Nucleus accumbens (tissue), 56 donors: ENCODE measurements at places on chromosomes 2 and 18.
A peak's percentile ranks its signal among the peaks of the same experiment; 100 is the strongest.

- DNase-seq: no peak
These were observed 67.3 kb downstream of the KYNU start for GRCh38 chr2:142944721-142945120.

DNA sequence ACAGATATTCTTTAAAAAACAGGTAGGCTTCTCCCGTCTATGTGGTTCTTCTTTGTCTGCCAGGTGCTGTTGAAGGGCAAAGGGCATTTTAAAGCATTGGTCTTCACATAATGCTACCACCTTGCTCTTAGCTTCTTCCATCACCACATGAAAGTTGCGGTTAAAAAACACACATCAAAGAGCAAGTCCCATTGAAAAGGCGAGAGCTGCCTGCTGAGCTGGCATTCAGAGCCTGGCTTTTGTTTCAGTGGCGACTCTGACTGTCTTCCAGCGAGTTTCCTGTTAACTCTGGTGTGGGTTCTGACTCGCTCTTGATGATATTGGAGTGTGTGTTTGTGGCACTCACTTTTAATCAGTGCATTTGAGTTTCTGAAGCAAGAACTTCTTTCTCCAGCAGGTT is 624.9 kb upstream of the FANCL start:
- DNase-seq: no peak

DNA sequence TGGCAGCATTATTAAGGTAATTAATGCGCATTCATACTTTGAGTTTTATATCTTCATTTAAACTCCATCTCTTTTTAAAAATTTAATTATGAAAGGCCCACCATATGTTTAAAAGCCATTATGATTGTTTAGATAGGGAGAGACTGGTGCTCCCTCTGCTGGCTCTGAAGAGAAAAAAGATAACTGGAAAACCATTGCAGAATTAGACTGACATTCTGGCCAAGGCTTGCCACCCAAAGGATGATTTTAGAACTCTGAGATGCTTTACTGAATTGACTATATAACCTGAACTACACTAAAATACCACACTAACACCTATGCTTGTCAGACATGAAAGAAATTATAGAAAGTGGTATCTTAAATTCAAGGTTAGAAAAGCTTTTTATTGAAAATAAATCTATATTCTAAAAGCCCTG is 127.6 kb upstream of the SPOPL start:
- no peak for DNase-seq

- peak; percentile 58 for DNase-seq
These were observed 263.8 kb downstream of the PHLPP1 start for GRCh38 chr18:62979176-62979575.

DNA sequence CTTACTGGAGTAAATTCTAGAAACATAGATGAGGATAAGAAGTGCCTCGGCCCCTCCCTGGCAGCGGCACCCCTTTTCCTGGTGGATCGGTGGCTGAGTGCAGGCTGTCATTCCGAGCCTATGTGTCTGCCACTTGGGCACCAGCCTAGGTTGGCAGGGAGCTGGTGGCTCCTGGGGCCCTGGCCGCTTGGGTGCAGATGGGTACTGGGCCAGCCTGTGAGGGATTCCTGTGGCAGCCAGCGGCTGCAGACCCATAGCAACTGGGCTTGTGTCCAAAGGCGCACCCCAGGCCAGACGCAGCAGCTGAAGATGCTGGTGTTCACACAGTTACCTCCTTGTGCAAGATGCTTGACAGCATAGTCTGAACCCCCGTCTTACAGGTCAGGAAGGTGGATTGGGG is 2.8 kb downstream of the SNORC start:
- no peak for DNase-seq

DNA sequence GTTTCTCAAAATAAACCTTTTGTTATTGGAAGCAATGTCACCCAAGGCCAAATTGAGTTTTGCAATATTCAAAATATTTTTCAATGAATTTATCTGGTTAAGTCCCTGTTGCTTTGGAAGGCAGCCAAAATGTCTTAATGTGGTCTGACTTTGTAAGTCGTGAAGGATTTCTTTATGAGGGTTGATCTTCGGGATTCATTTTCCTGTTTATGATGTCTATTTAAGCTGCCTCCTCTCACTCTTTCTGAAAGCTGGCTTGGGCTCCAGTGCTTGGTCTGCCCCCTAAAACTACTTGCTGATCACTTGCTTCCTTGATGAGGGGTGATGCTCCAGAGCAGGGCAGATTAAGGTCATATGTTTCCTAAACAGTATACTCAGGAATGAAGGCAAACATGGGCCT is 141.1 kb downstream of the ANTXR1 start:
- DNase-seq: no peak

GRCh38 chr18:68705119-68705518 is 9.8 kb downstream of the TMX3 start:
- no peak for DNase-seq

GRCh38 chr2:134277223-134277622 is 23.4 kb downstream of the MGAT5 start:
- no peak for DNase-seq

DNA sequence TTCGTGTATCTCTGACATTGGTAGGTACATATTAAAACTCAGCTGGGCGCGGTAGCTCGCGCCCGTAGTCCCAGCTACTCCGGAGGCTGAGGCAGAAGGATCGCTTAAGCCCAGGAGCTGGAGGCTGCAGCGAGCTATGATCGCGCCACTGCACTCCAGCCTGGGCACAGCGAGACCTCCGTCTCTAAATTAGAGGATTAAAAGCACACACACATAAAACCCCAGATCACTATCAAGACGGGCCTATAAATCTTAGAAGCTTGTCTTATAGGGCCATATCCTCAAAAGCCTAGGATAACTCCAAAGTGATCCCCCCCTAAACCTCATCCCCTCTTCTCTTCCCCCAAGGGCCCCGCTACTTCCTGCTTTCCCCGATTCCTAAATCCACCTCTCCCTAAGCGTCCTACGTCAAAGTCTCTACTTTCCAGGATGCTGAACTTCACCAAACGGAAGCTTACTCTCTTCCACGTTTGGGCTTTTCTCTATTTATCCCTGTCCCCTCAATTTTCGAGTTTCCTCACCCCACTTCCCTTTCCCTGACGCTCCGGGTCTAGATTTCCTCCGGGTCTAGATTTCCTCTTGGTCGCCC is 707 bp downstream of the KRCC1 start:
- no peak for DNase-seq

DNA sequence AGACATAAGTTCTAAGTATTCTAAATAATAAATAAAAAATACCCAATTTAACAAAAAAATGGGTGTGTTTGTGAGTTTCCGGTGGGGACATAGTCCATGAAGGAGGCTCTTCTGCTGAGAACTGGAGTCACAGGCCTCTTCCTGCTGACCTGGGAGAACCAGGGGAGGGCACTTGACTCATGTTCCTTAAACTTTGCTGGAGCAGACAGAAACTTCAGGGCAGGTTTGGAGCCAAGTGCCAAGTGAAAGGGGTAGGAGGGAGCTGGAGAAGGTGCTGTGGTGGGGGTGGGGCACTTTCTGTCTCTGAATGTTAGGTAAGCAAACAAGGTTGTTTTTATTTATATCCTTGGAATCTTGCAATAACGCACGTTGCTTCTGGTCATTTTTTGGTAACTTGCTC is 78.8 kb upstream of the TTN start:
- no peak for DNase-seq

GRCh38 chr2:2464094-2464493 is 133.0 kb upstream of the MYT1L start:
- DNase-seq: no peak

GRCh38 chr18:67525328-67526099 is 9.0 kb upstream of the DSEL start:
- peak; percentile 17 for DNase-seq

DNA sequence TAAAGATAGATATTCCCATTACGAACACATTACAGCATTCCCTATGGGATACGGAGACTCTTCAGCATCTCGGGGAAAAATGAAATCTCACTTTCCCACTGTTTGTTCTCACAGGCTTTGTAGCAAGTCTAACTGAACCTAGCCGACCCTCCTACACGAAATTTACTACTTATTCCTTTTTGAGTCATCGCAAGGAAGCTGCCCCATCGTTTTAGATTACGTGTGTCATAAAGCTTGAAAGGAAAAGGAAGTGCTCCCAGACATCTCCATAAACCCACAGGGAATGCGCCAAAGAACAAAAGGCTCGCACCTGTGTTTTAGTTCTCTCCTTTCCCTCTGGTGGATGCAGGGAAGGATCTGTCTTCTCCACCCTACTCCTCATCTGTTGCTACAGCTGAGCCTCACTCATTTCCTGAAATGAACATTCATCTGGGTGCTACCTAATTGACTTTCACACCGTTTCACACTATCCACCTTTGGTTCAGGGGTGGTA is 76.2 kb upstream of the STK39 start:
- DNase-seq: no peak

DNA sequence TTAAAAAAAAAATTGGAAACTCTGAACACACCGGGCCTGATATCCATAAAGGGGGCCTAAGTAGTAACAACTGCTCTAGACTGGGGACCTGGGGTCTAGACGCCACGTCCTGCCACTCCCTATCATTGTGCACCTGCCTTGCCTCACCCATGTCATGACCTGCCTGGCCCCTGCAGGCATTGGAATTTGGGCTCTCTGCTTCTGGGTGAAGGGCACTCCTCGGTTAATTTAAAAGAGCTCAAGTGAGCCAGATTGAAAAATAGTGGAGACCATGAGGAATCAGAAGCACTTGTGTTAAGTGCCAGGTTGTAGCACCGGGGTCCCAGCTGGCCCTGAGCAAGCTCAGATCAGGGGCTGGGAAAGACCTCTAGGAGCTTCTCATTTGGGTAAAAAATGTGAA is 48.1 kb downstream of the SLC4A1AP start:
- no peak for DNase-seq

DNA sequence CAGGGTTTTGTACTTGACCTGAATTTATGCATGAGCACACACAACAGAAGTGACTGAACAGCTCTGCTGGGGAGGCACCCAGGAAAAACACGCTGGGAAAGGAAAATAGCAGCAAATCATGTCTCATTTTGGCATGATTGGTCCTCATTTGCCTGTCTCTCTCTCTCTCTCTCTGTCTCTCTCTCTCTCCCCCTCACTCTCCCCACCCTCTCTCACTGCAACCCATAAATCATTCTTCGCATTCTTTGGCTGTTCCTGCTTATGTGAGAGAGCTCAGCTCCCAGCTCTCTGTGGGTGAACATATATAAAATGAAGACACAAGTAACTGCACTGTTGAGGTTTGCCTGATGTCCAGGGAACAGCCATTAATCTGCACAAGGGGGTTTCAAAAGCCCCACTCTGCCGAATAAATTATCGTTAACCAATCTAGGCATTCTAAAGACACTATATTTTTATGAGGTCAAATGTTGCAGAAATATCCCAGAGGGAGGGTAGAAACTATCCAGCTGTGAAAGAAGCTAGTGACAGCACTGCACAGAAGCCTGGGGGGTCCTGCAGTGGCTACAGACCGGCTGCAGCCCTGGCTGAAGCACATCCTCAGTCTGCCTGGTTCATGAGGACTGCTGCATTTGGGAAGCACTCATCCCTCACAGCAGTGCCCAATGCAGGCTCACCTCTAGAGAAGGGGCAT is 260.3 kb downstream of the AFF3 start:
- DNase-seq: no peak

- DNase-seq: no peak
These were observed 301.3 kb upstream of the SALL3 start for GRCh38 chr18:78678318-78678695.

GRCh38 chr2:72082021-72082601 is 65.6 kb downstream of the CYP26B1 start:
- DNase-seq: no peak

DNA sequence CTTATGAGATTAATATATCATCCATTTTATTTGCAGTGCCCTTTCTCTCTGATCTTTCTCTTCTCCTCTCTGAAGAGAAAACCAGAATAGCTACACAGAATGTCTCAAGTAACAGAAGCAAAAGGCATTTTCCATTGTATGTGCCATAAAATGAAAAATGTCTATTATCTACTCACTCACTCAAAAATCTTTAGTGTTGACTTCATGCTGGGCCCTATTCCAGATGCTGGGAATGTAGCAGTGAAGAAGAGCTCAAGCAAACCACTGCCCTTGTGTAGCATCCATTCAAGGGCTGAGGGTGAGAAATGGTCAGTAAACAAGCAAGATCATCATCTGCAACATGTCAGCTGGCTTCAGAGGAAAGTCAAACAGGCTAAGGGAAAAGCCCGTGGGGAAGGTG is 427.7 kb downstream of the METTL4 start:
- no peak for DNase-seq

- no peak for DNase-seq
These were observed 26.3 kb downstream of the CAPG start for GRCh38 chr2:85383850-85384249.

- DNase-seq: no peak
These were observed 30.5 kb downstream of the LRP1B start for GRCh38 chr2:142100139-142100873.

GRCh38 chr2:164802095-164802707 is 39.4 kb downstream of the COBLL1 start:
- no peak for DNase-seq

DNA sequence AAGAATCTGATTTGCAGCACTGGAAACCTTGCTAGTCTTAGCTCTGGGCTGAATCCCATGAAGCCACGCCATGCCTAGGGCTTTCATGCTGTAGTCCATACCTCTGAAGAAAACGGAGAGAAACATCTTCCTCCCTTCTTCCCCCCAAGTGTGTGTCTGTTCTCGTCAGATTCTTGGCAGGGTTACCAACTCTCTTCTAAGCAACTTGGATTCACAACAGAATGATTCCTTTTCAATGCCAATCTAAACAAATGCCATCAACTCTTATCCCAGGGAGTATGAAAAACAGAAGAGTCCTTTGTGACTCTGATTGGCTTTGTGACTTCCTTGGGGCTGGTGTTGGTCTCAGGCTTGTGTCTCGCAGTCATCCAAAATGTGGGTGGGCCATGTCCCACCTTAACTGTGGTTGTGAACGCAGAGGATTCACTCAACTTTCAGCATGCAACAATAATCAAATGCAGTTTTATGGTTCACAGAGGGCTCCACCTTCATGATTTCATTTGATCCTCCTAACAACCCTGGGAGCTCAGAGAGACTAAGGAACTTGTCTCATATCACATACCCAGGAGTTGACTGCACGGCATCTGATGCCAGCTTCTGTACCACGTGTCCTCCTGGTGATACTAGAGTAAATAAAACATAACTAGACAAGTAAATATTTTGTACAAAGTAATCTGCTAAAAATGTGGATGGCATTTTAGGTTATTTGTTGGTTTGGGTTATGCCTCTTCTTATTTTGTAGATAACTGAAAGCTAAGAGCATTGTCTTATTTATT is 186.0 kb upstream of the TNP1 start:
- DNase-seq: no peak

DNA sequence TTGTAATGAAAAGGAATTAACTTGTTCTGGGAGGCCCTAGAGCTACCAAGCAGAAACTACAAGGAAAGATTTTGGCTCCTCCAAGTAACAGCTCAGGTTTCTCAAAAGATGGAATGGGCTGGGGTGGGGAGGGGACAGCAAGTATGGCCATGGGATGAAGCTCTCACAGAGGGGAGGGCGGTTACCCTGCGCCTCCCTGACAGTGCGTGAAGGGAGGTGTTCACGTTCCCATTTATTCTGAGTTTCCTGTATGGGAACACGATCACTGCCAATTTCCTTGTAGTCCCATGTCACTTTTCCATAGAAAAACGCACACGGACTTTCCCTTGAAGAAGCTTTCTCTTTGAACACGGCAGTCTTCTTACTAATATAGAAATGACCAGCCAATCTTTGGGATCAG is 17.0 kb downstream of the CDC42EP3 start:
- no peak for DNase-seq
